ENCODE measurements at places on chromosomes 16 and 17.

DNA sequence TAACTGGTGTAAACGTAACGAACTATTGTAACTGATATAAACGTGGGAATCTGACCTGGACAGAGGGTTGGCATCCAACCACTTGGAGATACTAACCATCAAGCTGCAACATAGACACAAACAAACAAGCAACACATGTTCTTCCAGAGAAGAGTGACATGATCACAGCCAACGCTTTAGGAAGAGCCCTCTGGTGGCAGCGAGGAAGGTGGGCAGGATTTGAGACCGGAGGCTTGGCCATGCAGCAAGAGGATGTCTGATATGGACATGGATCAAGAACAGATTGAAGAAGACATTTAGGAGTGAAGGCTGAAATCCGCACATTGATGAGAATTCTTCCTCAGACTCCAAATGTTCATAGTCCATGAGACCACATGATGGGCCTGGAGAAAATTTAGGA is 40.3 kb upstream of the TNRC6A start:
- DNase-seq = no peak

DNA sequence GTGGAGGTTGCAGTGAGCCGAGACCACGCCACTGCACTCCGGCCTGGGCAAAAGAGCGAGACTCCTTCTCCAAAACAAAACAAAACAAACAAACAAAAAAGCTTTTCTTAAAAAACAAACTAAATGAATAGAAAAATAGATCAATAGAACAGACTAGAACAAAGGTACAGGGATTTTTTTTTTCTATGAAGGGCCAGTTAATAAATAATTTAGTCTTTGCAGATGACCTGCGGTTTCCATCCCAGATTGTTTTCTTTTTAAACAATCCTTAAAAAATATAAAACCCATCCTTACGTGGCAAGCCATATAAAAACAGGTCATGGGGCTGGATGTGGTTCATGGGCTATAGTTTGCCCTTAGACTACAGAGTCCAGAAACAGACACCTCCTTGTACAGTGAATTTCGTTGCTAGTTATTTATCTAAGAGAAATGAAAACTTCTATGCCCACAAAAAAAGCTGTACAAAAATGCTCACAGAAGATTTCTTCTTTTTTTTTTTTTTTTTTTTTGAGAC is 45.4 kb downstream of the CREBBP start:
- no peak for DNase-seq

- no peak for DNase-seq
Measured at GRCh38 chr16:47726031-47726675, 265.0 kb downstream of the PHKB start.

GRCh38 chr17:79322211-79323123 is 247.8 kb downstream of the ENGASE start:
- no peak for DNase-seq

GRCh38 chr17:50361561-50362480 is 11.2 kb downstream of the MRPL27 start:
- peak; percentile 72 for DNase-seq

- DNase-seq = no peak
Measured at GRCh38 chr17:39014044-39014794, 47.0 kb upstream of the FBXO47 start.

- DNase-seq = peak; percentile 55
Measured at GRCh38 chr17:75720656-75721462, at the start of gene ITGB4. ITGB4 (plus strand) TSS chr17:75721459; CDS start chr17:75724704, 3,245 bp downstream.

DNA sequence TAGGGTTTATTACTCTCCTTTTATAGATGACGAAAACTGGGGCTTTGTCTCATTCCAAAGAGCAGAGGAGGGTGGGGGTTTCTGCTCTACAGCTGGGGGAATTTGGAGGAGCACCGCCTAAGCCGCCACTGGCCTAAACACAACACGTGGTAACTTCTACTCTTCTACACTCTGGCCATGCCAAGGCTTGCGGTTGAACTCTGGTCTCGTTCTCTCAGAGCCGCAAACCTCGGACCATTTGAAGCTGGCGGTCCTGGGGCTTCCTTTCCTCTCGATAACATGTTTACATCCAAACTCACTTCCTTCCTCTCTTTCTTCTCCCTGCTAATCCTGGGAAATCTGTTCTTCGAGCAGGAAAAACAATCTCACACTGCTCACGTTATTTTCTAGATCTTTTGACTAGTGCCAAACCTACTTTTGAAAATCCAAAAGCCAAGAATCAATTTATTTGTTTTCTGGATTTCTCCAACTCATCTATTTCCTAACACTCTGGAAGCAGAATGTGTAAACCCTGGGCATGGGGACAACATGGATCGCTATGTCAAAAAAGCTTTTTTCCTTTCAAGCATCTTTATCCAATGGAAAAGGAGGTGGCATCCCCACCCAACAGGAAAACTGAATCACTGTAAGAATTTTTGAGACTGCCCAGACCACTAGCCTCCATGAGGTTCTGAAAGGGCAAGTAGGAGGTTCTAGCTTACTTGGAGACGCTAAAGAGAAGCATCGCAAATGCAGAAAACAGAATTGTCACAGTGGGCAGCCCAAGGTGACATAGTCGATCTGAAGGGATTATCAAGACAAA is 13.6 kb upstream of the EEF2K start:
- peak; percentile 93 for DNase-seq

- no peak for DNase-seq
Measured at GRCh38 chr16:13948086-13948485, 28.1 kb downstream of the ERCC4 start.

Data from CD4-positive, alpha-beta T cell treated with Interleukin-4 for 1 hour (primary cell).